ENCODE measurements at places on chromosomes 7 and 10.

GRCh38 chr10:70007116-70007820 is 45.4 kb upstream of the MACROH2A2 start:
- DNase-seq = no peak

GRCh38 chr10:5887029-5887428 is 2.7 kb downstream of the ANKRD16 start:
- DNase-seq = no peak

- DNase-seq = no peak
Observed at GRCh38 chr10:97426776-97427570, 982 bp downstream of the PGAM1 start.

DNA sequence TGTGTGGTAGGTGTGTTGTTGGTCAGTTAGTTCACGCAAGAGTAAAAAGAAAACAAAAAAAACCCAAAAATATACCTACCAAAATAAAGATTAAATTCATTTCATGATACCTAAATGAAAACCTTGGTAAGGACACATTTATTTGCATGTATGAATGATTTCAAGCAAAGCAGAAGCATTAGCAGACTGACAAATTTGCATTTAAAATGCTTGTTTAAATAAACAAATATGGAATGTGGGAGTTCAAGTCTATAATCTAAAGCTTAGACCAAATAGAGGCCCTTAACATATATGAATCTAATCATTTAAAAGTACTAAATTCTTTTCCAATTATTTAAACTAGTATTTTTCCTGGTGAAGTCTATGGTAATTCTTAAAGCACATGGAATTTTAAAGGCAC is 35.8 kb downstream of the GNAT3 start:
- DNase-seq = no peak

DNA sequence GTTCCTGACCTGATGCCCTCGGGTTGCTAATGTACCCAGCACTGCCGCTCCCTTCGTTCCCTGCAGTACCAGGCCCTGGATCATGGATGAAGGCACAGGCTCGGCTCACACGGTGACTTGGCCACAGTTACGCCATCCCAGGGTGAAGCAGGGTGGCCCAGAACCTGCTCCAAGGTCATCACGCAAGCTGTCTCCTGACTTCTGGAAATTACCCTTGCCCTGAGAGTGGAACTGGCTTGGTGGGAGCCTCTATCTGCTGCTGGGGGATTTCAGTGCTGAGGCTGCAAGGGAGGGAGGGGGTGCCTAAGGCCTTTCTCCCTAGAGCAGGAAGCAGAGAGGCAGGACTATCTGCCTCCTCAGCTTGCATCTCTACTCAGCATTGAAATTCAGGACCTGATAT is 36.6 kb downstream of the FIGNL1 start:
- no peak for DNase-seq

GRCh38 chr7:114670676-114671075 is 251.2 kb upstream of the MDFIC start:
- DNase-seq = no peak

DNA sequence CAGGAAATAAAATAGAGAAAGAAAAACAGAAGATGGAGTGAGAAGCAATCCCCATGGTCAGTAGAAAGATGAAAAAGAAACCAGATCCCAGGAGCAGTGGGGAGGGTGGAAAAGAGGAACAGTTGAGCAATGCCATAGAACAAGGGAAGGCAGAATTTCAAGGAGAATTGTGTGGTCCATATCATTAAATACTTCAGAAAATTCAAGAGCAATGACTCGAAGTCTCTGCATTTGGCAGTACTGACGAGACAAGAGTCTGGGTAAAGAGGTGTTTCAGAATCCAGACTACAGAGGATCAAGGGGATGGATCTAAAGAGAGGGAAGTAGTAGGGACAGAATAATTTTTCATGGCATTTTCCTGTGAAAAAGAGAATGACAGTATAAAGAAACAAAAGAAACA is 512.6 kb downstream of the PHTF2 start:
- no peak for DNase-seq

- no peak for DNase-seq
Observed at GRCh38 chr10:47257396-47258120, 42.4 kb upstream of the GDF10 start.

DNA sequence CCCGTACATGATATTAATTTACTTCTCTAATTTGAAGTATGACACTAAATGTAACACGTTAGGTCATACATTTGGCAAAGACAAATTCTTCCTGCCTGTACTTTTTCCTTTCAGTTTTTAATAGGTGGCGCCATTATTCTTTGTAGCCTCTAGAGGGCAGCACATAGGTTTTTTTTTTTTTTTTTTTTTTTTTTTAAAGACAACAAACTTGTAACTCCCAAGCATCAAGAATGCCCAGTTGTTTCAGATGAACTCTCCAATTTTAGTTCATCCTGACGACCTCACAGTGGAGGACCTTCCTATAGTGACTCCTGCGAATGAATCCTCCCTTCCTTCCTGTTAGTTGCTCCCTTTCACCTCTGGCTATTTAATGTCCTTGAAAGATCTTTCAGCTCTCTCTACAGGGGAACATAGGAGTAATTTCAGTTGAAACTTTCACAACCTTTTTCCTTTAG is 139.3 kb upstream of the HDAC9 start:
- DNase-seq = no peak

DNA sequence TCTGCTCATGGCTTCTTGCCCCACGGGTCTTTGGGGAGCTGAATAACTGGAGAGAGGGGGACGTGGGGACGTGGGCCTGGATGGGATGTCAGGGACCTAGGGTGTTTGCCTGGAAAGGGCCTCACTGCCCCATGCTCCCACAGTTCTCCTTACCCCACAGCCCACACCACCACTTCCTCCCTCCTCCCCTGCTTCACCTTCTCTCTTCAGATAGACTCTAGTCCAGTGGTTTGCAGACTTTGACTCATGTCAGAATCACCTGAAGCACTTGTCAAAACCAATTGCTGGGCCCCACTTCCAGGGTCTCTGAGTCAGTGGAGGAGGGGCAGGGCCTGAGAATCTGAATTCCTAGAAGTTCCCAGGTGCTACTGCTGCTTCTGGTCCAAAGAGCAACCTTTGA is 327.4 kb downstream of the RPS24 start:
- DNase-seq = no peak

- no peak for DNase-seq
Observed at GRCh38 chr7:913736-914520, 37.6 kb downstream of the GET4 start.

GRCh38 chr7:2687881-2688318 is at the start of gene AMZ1:
Gene AMZ1, plus strand, starts transcription at chr7:2688202. Its CDS starts 12,250 bp downstream, at chr7:2700452.
- DNase-seq = no peak

GRCh38 chr10:102514487-102515311 is 10.9 kb downstream of the SUFU start:
- no peak for DNase-seq

DNA sequence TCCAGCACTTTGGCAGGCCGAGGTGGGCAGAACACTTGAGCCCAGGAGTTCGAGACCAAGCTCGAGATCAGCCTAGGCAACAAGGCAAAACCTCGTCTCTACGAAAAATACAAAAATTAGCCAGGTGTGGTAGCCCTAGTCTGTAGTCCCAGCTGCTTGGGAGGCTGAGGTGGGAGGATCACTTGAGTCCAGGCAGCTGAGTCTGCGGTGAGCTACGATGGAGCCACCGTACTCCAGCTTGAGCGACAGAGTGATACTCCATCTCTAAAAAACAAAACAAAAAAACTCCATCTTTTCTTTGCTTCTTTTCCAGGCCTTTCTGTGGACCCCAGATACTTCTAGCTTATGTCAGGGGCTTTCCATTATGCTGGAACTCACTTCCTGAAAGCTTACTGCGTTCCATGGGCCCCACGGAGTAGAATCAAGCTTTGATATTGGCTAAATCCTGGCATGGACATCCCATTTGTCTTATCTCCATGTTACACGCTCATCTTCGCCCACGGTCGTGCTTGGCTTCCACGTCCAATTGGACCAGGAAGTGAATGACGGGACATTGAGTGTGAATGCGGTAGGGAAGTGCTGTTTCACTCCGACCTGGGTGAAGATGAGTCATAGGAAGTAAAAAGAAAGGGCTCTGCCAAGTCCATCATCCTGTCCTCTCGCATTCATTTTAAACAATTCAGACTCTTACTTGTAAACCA is 45.7 kb downstream of the FAM171A1 start:
- peak; percentile 33 for DNase-seq

DNA sequence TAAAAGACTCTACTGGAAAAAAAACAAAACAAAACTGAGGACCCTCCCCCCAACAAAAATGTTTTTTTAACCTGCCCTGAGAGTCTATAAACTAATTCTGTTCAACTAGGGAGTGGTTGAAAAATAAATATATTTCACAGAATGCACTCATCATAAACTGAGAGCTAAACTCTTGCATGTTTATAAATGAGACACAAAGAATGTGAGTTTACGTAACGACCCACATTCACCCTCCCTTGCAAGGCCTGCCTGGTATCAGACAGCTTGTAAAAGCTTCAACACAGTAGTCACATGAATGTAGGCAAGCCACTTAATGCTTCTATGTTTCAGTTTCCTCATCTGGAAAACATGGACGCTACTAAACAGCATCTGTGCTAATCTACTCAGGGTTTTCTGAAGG is 50.3 kb downstream of the JAZF1 start:
- DNase-seq = peak; percentile 70

DNA sequence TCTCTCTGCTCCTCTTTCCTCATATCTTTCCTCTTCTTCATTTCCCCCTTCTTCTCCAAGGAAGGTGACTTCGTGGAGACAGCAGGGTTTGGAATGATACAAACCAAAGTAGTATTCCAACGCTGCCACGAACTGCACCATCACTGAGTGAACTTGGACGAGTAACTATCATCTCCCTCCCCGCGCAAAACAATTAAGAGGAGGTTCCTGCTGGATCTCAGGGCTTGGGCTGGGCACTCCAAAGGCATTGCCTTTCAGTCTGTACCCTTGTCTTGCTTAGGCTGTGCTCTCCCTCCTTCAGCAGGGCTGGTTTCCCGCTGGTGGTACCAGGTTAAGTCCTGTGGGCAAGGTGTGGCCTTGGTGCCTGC is 790 bp upstream of the PITX3 start:
- no peak for DNase-seq

DNA sequence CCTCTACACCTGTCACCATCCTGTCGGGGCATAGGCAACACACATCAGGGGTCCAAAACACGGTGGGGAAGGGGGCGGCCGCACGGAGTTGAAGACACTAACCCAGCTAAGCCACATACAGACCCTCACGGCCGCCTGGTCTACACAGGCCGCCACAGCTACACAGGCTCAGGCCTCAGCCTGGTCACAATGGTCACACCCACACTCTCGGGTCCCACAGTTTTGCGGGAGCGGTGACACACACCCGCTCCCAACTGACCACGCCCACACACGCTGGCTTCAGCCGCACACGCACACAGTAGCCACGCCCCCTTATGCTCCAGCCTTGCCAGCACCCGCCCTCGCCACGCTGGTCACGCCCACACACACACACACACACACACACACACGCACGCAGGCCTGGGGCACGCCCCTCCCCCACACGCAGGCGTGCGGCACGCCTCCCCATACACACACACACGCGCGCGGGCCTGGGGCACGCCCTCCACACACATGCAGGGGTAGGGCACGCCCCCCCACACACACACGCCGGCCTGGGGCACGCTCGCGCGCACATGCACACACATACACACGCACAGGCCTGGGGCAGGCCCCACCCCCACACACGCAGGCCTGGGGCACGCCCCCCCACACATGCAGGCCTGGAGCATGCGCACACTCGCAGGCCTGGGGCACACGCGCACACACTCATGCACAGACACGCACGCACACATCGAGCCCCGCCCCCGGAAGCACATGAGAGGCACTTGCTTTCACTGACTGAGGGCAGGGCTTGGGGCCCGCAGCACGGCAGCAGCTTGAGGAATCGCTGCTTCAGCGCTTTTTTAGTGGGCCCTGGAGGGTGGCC is 12.3 kb upstream of the OGA start:
- peak; percentile 86 for DNase-seq

DNA sequence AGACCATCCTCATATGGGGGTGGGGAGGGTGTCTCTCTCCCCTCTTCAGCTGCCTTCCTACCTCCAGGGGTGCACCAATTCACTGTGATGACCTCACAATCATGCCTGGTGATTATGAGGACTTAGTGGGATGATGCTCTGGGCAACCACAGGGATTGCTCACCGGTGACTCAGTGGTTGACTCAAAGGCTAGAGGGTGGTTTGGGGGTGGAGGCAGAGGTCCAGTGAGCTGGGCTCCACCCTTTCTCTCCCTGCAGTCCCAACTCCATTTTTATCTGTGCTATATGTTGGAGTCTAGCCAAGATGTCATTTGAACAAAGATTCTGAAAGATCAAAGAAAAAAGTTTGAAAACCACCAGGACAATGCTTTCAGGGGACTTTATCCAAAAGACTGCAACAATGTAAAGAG is 286.9 kb downstream of the KCNMA1 start:
- peak; percentile 97 for DNase-seq

DNA sequence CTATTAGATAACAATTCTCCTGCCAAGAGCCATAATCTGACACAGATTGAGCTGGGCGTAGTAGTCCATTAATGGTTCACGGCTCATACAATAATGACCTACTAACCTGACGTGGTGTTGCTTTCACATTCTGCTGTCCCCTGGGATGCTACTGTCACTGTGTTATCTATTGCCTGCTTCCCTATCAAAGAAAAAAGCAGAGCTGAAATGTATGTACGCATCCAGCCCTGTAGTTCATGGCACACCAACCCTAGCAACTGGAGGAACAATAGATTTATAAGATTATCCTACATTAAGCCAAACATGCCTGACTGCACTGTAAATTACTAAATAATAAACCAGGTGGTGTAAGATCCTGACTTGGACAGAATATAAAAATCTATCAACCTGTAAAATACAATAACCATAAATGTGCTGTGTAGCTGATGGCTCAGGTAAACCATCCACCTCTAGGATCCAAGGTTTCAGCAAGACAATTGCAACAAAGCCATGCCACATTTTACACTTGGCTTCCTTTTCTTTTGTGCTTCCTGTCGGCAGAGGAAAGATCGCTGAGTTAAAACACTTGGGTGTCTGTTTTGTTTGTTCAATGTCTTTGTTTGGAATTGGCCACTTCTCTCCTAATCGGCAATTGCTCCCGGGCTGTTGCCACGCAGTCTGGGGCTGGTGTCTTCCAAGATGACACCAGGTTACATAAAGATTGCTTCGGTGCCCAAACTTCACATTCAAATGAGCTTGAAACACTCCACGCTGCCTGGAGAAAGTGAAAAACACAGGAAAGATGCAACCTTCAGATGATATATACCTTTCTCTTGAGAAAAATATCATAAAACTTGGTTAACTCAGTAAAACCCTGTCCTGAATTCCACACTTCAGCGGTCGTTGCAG is 143.9 kb upstream of the MGMT start:
- DNase-seq = no peak

GRCh38 chr10:51002469-51002868 is 71.8 kb upstream of the PRKG1 start:
- no peak for DNase-seq

DNA sequence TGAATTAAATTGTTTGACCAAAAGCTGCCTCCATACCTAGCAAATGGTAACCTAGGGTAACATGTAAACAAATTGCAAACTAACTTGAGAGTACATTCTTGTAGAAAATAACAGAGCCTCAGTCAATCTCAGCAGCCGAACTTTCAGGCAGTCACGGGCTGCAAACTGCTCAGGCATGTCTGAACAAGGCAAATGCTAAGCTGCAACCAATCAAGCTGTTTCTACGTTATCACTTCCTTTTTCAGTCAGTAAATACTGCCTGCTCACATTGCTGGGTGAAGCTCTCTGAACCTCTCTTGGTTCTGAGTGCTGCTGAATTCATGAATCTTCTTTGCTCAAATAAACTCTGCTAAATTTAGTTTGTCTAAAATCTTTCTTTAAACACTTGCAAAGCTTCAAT is 1212.4 kb downstream of the SORCS1 start:
- no peak for DNase-seq

All from fibroblast of skin of left quadriceps (primary cell).